CD4-positive, alpha-beta T cell treated with Interferon gamma for 1 hour (primary cell): ENCODE measurements at places on chromosomes 16 and 17.
A peak's percentile ranks its signal among the peaks of the same experiment; 100 is the strongest.

GRCh38 chr17:37261286-37261685, 114.5 kb upstream of the C17orf78 start:
- DNase-seq, result no peak

DNA sequence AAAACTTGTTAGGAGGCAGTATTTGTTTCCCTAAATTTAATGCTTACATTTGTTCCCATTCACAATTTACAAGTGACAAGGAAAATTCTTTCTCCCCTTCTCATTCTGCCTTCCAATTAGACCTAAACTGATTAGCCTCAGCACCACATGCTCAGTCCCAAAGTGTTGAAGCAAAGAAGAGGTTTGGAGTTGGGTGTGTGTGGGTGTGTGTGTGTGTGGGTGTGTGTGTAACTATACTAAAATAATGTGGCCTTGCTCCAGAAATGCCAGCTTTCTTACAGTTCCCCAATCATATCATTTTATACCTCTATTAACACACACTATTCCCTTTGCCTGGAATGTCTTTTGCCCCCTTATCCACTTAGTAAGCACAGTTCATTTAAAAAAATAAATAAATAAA, 6.9 kb upstream of the UTP6 start:
- DNase-seq, result no peak

DNA sequence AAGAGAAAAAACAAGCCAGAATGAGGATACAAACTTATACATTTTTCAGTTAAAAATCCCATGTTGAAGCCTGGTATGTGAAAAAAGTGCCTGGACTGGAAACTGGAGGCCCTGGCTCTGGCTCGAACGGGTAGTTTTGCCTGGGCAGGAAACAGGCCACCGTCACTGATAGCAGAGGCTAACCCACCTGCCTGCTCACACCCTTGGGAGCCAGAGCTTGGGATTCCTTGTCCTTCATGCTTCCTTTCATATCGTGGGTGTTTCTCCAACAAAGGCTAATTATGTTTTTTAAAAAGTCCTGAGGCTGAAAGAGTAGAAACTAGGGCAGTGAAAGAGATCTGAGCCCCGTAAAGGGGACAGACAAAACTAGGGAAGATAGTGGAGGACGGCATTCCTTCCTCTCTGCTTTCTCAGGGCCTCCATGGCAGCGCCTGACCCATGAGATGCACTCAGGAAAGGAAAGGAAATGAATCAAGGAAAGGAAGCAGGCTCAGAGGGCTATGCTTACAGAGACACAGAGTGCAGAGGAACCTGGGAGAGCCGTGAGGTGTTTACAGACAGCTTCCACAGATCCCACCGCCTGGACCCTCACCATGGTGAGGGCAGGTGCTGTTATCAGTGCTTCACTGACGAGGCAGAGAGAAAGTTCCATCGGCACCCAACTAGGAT, 138.1 kb downstream of the PARN start:
- DNase-seq, result no peak

- peak; percentile 70 for DNase-seq
Measured at GRCh38 chr16:83826146-83826913, 18.6 kb downstream of the HSBP1 start.

DNA sequence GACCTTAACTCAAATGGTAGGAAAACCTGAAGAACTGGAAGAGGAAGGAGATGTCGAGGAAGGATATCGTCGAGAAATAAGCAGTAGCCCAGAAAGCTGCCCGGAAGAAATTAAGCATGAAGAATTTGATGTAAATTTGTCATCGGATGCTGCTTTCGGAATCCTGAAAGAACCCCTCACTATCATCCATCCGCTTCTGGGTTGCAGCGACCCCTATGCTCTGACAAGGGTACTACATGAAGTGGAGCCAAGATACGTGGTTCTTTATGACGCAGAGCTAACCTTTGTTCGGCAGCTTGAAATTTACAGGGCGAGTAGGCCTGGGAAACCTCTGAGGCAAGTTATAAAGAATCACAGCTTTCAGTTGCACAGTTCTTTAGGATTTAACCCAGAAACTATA, 15.5 kb downstream of the ERCC4 start:
- DNase-seq, result no peak

DNA sequence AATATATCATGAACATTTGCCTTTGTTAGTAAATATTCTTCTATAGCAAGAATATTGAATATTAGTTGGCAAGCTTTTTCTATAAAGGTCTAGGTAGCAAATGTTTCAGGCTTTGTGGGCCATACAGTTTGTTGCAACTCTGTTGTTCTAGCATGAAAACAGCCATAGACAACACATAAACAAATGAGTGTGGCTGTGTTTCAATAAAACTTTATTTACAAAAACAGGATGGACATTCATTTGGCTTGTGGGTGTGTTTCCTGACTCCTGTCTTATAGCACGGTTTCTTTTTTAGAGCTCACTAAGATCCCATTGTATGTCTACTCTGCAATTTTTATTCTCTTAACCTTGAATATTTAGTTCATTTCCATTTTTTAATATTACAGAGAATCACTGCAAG, 39.0 kb downstream of the ARL4D start:
- no peak for DNase-seq

- DNase-seq, result no peak
Measured at GRCh38 chr16:88869673-88869980, 3.2 kb upstream of the PABPN1L start.

DNA sequence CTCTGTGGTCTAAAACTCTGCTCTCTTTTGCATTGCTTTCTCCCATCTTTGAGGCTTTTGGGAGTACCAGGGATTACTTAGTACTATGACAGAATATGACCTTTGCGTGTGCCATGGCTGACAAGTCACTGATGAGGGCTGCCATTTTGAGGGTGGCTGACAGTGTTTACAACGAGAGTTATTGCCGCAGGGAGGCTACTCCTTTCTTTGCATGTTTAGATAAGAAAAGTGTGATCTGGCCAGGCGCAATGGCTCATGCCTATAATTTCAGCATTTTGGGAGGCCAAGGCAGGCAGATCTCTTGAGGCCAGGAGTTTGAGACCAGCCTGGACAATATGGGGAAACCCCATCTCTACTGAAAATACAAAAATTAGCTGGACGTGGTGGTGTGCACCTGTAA, 77.5 kb downstream of the GSG1L start:
- DNase-seq, result no peak

DNA sequence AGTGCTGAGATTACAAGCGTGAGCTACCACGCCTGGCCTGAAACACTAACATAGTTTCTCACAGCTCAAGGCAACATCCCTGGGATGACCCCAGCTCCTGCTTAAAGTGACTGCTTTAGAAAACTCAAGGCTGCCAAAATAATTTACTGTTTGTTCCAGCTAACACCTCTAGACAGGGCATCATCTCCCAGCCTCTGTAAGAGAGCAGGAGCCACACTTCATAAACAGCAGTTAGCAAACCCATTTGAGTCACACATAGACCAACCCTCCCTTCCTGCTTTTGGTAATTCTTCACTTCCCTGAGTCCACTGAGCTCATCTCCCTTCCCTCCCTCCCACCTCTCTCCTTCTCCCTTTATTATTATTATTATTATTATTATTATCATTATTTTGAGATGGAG, 201.3 kb downstream of the XYLT1 start:
- DNase-seq, result no peak

DNA sequence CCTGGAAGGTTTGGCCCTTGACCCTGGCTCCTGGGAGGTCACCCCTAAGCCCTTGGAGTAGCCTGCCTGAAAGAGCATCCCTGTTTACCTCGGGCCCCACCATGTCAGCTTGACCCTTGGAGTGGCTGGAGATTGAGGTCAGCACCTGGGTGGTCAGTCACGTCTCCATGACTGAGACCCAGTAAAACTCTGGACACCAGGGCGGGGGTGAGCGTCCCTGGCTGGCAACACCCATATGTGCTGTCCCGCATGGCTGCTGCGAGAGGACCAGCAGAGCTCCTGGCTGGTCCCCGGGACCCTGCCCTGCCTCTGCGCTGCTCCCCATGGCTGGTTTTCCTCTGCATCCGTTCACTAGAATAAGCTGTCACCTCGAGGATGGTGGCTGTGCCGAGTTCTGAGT, 91.2 kb downstream of the RBFOX3 start:
- no peak for DNase-seq

DNA sequence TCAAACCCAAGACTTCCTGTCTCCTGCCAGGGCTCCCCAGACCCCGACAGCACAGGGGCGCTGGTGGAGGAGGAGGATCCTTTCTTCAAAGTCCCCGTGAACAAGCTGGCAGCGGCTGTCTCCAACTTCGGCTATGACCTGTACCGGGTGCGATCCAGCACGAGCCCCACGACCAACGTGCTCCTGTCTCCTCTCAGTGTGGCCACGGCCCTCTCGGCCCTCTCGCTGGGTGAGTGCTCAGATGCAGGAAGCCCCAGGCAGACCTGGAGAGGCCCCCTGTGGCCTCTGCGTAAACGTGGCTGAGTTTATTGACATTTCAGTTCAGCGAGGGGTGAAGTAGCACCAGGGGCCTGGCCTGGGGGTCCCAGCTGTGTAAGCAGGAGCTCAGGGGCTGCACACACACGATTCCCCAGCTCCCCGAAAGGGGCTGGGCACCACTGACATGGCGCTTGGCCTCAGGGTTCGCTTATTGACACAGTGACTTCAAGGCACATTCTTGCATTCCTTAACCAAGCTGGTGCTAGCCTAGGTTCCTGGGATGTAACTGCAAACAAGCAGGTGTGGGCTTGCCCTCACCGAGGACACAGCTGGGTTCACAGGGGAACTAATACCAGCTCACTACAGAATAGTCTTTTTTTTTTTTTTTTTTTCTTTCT, 8.1 kb downstream of the SERPINF1 start:
- no peak for DNase-seq

GRCh38 chr17:28256370-28256769, 62.6 kb upstream of the TMEM97 start:
- DNase-seq, result no peak

DNA sequence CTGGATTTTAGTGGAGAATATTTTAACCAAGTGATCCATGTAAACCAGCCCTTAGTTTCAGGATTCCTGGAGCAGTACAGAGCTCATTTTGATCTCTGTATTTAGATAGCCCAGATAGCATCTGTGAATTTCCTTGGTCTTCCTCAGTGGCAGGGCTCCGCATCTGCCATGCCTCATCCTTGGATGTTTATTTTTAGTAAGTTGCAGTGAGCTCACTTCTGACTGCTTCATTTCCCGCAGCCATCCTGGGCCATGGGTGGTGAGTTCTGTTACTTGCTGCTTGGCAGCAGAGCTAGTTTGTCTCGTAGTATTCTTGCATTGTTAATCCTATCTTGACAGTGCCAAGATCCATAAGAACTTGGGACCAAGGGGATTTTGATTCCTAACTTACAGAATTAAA, 33.7 kb downstream of the IST1 start:
- DNase-seq, result no peak

GRCh38 chr16:27005386-27005785, 61.3 kb upstream of the C16orf82 start:
- no peak for DNase-seq

DNA sequence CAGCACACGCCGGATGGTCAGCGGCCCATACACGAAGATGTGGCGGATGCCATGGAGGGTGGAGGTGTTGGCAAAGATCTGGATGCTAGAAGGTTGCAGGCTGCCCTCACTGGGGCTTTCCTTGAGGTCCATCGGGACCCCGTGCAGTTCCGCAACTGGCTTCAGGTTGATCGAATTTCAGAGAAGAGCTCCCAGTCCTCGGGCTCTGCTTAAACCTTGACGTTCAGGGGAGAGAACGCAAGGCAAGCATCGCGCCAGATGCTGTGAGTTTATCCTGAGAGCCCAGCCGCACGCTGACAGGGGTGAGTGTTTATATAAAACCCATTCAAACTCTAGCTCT, 98.7 kb upstream of the CCL2 start:
- no peak for DNase-seq
